DND-41 (cell line): ENCODE measurements at places on chromosomes 11 and 22.

DNA sequence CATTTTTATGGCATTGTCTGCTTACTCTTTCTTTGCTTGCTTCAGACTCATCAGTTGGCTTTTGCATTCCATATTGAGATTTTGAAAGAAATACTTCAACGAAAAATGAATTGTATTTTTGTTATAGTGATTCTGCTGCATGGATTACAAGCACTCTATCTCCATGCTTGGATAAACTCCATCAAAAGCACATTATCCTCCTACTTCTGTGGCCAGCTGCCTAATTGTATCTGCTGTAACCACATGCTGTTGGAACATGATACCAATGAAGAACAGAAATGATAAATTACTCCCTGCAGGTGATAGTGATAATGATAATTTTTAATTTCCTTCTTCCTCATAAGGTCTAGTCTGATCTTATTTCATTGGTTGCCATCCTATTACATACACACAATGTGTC is 100.8 kb downstream of the PRMT3 start:
- no peak overlapping the region for H3K27ac ChIP-seq
- H3K36me3 ChIP-seq, result peaks cover 14% of the 10 kb centered on the region; the same call in 1 of the 2 replicates
- H3K4me1 ChIP-seq, result no peaks in the 10 kb centered on the region
- no peaks in the 10 kb centered on the region for H3K27me3 ChIP-seq
- H3K4me3 ChIP-seq, result no peak overlapping the region

DNA sequence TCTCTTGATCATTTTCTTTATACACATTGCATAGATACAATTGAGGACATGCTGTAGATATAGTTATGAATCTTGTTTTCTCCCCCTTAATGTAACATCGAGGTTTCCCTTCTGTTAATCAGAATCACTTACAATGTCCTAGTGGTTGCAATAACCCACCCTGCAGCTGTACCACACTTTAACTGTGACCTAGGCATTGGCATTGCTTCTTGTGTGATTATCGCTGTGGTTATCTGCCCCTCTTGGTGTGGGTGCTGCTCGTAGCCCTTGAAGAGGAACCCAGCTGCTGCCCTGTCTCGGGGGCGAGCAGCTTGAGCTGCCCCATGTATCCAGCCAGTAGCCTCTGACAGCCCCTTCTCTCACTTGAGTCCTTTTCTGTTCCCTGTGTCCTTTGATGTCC is 1.5 kb downstream of the DGAT2 start:
- no peaks in the 10 kb centered on the region for H3K4me1 ChIP-seq
- H3K4me3 ChIP-seq, result no peak overlapping the region
- DNase-seq, result no peak
- no peaks in the 10 kb centered on the region for H3K36me3 ChIP-seq
- H3K27ac ChIP-seq, result no peak overlapping the region

- H3K36me3 ChIP-seq, result no peaks in the 10 kb centered on the region
- DNase-seq, result no peak
- no peak overlapping the region for H3K27ac ChIP-seq
- no peaks in the 10 kb centered on the region for H3K4me1 ChIP-seq
These were observed 51.5 kb downstream of the INSC start for GRCh38 chr11:15166204-15166603.

GRCh38 chr11:78929207-78929905 is 354.7 kb upstream of the NARS2 start:
- H3K36me3 ChIP-seq, result no peaks in the 10 kb centered on the region
- no peaks in the 10 kb centered on the region for H3K4me1 ChIP-seq

- peak; percentile 20 for DNase-seq
- no peak overlapping the region for H3K27ac ChIP-seq
- H3K4me1 ChIP-seq, result no peaks in the 10 kb centered on the region
These were observed 12.5 kb upstream of the SMIM35 start for GRCh38 chr11:118098996-118099837.

DNA sequence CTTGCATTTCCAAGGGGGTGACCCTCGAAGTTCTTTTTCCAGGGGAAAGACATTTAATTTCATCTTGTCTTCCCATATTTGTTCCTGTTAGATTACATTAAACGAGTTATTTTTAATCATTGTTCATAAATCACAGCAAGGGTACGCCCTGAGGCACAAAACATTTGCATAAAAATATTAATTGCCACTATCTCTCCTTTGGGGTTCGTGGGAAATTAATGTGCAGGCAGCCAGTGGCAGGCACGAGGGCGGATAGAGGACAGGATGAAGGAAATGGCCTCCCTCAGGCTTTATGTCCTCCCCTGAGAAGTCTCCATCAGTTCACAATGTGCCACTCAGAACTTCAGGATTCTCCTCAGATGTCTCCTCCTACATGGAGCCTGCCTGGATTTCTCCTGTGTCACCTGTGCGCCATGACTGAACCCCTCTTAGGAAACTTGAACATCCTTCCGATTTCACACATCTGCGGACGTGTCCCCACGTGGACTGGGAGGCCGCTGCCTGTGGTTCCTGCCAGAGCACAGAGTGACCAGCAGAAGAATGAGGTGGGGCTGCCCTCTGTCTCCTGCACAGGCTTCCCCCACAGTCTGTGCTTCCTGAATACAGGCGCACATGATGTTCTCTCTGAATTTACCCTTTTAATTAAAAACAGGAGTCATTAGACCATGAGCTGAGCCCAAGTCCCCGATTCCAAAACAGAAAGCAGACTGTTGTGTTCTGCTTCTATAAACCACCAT is 1085.9 kb downstream of the TBC1D22A start:
- no peaks in the 10 kb centered on the region for H3K36me3 ChIP-seq
- no peak overlapping the region for H3K27ac ChIP-seq
- no peak for DNase-seq
- no peaks in the 10 kb centered on the region for H3K4me1 ChIP-seq
- H3K27me3 ChIP-seq, result no peaks in the 10 kb centered on the region

GRCh38 chr11:3990406-3990805 is 104.2 kb upstream of the RRM1 start:
- no peak overlapping the region for H3K4me3 ChIP-seq
- H3K36me3 ChIP-seq, result no peaks in the 10 kb centered on the region
- no peak for DNase-seq
- peaks cover 20% of the 10 kb centered on the region for H3K4me1 ChIP-seq
- no peaks in the 10 kb centered on the region for H3K27me3 ChIP-seq
- H3K27ac ChIP-seq, result no peak overlapping the region

DNA sequence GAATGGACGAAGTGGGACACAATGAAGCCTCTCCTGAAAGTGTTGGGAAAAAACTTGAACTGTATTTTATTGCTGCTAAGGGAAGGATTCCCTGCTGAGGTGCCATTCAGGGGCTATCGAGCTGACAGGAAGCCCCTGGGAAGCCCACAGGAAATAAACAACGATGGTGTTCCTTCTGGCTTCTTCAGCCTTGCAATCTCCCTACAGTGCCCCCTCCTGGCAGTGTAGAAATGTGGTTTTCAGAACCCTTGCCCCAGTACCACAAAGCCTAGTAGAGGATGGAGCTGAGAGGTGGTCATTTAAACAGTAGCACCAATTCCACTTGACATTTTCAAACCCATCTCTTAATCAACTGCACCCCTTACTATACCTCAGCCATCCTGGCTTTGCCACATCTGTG is 676.7 kb upstream of the ARHGAP42 start:
- H3K4me3 ChIP-seq, result no peak overlapping the region
- H3K36me3 ChIP-seq, result no peaks in the 10 kb centered on the region
- no peak for DNase-seq
- H3K27me3 ChIP-seq, result no peaks in the 10 kb centered on the region
- no peak overlapping the region for H3K27ac ChIP-seq

DNA sequence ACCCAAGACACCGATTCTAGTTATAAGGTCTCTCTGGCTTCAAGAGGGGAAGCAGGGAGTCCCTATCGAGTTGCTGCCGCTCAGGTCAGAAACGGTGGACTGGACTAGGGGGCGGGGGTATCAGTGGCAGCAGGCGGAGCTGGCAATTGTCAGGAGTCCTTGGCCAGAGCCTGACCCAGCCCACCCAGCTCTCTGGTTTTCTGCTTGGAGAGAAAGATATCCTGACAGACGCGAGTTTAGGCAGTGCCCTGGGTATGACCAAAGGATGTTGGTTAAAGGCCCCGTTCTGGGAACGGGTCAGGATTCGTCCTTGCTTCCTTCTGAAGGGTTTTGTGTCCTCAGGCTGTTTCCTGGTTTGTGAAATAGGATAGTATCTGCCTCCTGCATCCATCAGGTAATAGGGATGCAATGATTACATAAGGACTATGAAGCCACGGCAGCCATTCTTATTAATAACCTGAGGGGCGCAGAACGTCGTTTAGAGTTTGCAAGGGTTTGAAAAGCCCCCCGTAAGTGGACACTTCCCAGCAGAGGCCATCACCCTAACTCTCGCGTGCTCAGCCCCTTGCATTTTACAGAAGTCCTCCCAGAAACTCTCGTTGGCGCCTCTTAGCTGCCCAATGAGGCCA is 700 bp upstream of the DEPDC5 start:
- H3K27me3 ChIP-seq, result no peaks in the 10 kb centered on the region
- peak; percentile 15 for DNase-seq
- peak overlapping the region; percentile 98 for H3K27ac ChIP-seq
- peaks cover 47% of the 10 kb centered on the region for H3K4me1 ChIP-seq
- peak overlapping the region; percentile 71 for H3K4me3 ChIP-seq

DNA sequence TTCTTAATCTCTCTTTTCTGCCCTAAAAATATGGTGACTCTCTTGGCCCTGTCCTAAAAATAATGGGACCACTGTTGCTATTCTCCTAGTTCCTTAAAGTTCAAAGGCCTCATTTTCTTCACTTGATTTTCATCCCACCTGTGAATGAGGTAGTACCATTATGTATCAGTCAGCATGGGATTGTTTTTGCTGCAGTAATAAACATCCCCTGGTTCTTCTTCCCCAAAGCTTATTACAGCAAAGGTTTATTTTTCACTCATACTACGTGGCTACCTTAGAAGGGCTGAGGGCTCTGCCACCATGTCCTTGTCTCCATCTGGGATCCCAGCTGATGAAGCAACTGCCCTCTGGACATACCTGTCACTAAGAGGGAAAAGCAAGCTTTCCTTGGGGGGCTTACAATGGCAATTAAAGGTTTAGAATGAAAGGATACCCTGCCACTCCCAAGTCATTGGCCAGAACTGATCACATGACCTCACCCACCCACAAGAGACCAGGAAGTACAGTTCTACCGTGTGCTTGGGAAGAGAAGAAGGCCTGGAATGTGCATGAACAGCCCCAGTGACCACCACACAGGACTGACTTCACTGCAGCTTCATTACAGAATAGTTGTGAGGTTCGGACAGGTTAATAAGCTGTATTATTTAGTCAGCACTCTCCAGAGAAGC is 7.8 kb downstream of the TTC38 start:
- no peak overlapping the region for H3K4me3 ChIP-seq
- no peak for DNase-seq
- H3K4me1 ChIP-seq, result no peaks in the 10 kb centered on the region

DNA sequence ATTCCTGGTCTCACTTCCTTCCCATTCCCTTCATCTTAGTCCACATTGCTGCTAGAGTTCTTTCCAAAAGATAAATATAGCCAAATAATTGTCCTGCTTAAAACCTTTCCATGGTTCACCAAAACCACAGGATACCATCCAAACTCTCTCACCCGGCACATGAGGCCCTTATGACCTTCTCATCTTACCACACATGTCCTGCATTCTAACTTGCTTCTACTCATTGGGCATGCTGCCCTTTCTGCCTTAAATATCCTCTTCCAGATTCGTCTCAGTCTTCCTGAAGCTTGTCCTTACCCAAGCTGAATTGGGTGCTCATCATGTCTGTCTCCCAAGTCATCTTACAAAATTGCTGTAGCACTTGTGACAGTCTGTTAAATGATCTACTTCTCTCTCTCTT is 114.9 kb downstream of the MPPED2 start:
- H3K4me1 ChIP-seq, result no peaks in the 10 kb centered on the region
- no peak overlapping the region for H3K4me3 ChIP-seq
- DNase-seq, result no peak
- H3K36me3 ChIP-seq, result no peaks in the 10 kb centered on the region
- H3K27ac ChIP-seq, result no peak overlapping the region

- H3K4me1 ChIP-seq, result no peaks in the 10 kb centered on the region
- H3K27ac ChIP-seq, result no peak overlapping the region
- H3K27me3 ChIP-seq, result no peaks in the 10 kb centered on the region
- no peak overlapping the region for H3K4me3 ChIP-seq
- peaks cover 84% of the 10 kb centered on the region for H3K36me3 ChIP-seq
These were observed 35.4 kb downstream of the SBF1 start for GRCh38 chr22:50439314-50439870.

GRCh38 chr22:49760630-49761571 is 66.8 kb downstream of the BRD1 start:
- H3K27me3 ChIP-seq, result no peaks in the 10 kb centered on the region
- DNase-seq, result peak; percentile 74
- no peak overlapping the region for H3K4me3 ChIP-seq
- H3K27ac ChIP-seq, result no peak overlapping the region
- peaks cover 13% of the 10 kb centered on the region for H3K4me1 ChIP-seq
- no peaks in the 10 kb centered on the region for H3K36me3 ChIP-seq

GRCh38 chr11:112961751-112962578 is 745 bp downstream of the NCAM1 start:
- DNase-seq, result no peak
- no peak overlapping the region for H3K27ac ChIP-seq
- H3K4me1 ChIP-seq, result no peaks in the 10 kb centered on the region

GRCh38 chr11:29183301-29183700 is 833.5 kb downstream of the KCNA4 start:
- H3K36me3 ChIP-seq, result no peaks in the 10 kb centered on the region
- H3K27me3 ChIP-seq, result no peaks in the 10 kb centered on the region
- no peak overlapping the region for H3K27ac ChIP-seq
- H3K4me1 ChIP-seq, result no peaks in the 10 kb centered on the region
- H3K4me3 ChIP-seq, result no peak overlapping the region

DNA sequence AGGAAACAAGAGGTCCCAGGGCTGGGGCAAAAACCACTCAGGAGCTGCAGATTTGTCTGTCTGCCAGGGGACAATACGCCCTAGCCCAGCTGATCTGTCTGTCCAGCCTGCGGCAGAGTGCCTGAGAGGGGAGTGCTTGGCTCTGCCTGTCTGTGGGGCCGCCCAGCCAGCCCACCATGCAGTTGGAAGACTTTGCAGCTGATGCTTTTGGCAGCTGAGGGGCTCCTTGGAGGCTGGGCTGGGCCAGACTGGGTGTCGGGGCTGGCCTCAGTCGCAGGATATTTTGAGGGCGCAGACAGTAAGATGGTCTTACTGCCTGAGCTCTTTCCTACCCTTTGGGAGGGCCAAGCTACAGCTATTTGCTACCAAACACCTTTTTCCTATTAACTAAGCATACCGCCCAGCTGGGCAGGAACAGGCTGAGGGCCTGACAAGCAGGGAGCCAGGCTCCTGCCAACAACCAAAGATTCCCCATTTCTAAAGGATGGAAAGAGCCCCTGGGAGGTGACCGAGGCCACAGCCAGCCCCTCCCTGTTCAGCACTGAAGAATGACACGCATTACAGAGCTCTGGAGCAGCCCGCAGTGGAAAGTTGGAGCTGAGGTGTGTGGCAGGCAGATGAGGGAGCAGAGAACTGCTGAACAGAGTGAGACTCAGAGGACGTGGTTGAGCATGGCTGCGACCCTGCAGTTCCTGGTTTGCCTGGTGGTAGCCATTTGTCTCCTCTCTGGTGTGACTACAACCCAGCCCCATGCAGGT is at the start of gene FAM180B:
TSS of gene FAM180B (plus strand) at position 581 of the 758 bp plus-strand sequence. CDS start at position 672, 91 bp downstream.
- 0 out of 2 replicates have a peak, but pooled peaks cover 10% of the 10 kb centered on the region for H3K4me1 ChIP-seq
- no peak within 1 kb of the TSS for H3K27ac ChIP-seq
- H3K27me3 ChIP-seq, result no peaks in the 10 kb centered on the region
- peaks cover 41% of the 10 kb centered on the region for H3K36me3 ChIP-seq
- no peak for DNase-seq
